NCI-H524 treated with DMSO at 0.1 percent for 48 hours (cell line): ENCODE measurements at places on chromosomes 3 and 15.

DNA sequence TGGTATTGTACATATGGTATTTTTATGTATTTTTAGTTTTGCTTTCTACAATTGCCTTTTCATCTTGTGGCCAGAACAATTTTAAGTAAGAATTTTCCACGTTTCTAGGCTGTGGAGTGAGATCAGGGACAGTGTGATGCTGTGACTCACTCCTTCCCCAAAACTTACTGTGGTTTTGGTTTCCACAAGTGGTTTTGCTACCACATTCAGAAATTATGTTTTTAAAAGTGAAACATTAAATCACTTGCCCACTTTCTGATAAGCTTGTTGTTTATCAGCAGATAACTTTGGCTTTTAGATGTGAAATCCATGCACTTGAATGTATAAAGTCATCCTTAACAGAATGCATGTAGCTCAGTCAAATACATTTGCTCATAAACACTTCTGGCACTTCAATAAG is 192.2 kb upstream of the THRB start:
- DNase-seq: no peak

- DNase-seq: peak; percentile 9
Observed at GRCh38 chr15:73240866-73241499, 127.8 kb downstream of the HCN4 start.

GRCh38 chr3:89851974-89852621 is 744.7 kb downstream of the EPHA3 start:
- peak; percentile 24 for DNase-seq

DNA sequence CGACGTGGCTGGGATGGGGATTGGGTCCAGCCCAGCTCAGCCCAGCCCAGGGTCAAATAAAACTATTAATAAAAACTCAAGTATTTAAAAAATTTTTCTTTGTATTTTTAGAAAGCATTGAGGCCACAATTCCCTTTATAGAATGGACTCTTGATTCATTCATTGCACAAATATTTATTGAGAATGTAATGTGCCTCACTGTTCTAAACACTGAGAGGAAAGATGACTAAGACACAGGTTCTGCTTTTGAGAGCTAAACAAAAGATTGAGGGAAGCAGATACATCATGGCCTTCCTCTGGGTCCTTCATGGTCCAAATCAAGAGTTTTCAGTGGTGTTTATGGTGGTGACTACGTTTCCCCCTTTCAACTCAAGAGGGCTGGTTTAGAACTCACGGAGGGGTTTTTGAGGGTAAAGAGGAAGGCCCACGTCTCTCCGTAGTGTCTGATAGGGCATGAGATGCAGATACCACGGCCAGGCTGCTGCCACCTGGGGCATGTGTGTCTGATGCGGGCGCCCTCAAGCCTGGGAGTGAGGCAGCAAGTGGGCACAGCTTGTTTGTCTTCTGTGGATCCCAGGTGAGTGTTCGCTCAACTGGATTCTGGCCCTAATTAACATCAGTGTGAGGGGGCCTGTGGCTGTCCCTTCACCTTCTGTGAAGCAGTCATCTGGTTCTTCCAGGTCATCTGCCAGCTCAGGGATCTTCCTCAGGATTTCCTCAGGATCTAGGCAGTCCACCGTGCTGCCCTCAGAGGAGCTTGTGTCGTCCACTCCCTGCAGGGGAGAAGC is 73.5 kb upstream of the SCN5A start:
- no peak for DNase-seq

- DNase-seq: no peak
Observed at GRCh38 chr15:60408463-60408981, 10.7 kb upstream of the ANXA2 start.
